Stimulated activated CD4-positive, alpha-beta T cell treated with anti-CD3 and anti-CD28 coated beads, Interleukin-12 subunit alpha, Interleukin-12 subunit beta, amount 100 ng/mL, for 4 hours (primary cell): ENCODE measurements at places on chromosomes 6 and 20.

GRCh38 chr6:75397656-75398465 lies 95.7 kb downstream of the FILIP1 start:
- no peak for DNase-seq

DNA sequence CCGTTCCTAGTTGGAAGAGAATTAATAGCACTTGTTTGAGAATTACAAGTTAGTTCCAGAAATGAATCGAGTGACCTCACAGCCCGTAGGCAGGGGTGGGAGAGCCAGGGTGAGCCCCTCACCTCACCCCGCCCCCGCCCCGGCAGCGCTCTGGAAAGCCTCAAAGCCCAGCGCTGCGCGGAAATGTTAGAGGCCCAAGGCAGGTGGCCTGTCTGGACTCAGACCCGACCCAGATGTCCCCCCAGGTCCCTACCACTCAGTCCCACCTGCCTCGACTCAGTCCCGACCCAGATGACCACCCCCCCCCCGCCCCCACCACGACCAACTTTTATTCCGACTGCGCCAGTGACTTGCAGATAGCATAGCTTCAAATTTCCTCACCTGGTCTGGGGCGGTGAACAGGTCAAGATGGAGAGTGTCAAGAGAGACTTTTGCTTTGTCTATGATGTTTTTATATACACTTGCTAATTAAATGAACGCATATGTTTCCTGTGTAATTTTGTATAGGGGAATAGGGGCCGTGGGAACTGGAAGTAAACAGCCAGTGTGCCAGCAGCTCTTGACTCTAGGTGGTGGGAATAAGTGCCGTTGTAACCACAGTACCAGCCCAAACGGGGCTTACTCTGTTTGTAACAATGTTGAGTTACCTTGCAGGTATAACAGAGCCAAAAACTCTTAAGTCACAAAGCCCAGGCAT lies 1.2 kb upstream of the PXDC1 start:
- DNase-seq = no peak

DNA sequence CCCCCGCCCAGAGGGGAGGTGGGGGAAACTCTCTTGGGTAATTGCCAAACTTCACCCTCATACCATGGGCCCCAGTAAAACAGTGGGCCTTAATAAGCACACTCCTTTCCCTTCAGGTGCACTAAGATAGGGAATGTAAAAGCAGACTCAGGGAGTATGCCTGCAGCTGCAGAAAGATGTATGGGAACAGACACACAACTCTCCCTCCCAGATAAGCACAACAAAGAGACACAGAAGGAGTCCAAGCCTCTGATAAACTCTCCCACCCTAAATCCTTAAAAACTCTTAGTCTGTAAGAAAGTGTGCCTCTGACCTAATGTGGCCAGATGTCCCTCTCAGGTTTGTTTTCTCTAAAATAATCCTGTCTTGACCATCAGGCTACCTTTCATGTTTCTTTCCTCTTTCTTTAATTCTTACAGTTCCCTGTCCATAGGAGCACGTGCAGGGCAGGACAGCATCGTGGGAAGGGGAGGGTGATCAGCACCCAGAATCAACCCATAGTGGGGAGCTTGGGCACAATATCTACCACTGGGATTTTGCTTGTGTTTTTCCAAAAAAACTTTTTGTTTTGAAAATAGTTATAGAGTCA lies 11.3 kb upstream of the CTCFL start:
- DNase-seq = no peak

DNA sequence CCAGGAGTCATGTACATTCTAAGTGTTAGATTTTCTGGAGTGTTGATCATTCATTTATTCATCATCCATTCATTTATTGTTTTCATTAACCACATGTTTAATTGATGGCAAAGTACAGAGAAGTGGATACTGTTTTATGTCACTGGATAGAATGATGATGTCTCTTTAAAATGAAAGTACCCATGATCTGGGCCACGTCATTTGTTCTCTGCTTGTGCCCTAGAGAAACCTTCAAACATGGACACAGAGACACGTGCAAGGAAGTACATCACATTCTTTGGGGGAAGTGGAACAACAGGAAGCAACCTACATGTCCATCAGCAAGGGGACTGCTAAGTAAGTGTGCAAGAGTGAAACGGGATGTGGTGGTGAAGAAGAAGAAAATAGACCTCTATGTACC lies 75.8 kb upstream of the TSHZ2 start:
- DNase-seq = no peak

- no peak for DNase-seq
Measured at GRCh38 chr20:64112691-64113443, 5.5 kb upstream of the NPBWR2 start.

DNA sequence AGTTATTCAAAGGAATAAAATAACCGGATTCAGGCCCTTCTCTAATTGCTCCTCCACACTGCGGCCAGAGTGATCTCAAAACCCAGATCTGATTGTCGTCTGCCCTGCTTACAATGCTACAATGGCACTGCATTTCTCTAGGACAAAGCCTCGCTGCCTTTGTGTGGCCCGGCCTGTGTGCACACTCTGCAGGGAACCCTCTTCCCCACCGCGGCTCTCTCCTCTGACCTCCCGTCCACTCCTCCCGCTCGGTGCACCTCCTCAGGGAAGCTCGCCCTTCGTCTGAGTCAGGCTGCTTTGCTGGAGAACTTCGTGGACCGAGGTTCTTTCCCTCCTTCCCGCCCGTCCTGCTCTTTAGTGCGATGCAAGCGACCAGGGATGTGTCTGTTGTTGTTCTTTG lies 101.6 kb upstream of the SNX9 start:
- no peak for DNase-seq

DNA sequence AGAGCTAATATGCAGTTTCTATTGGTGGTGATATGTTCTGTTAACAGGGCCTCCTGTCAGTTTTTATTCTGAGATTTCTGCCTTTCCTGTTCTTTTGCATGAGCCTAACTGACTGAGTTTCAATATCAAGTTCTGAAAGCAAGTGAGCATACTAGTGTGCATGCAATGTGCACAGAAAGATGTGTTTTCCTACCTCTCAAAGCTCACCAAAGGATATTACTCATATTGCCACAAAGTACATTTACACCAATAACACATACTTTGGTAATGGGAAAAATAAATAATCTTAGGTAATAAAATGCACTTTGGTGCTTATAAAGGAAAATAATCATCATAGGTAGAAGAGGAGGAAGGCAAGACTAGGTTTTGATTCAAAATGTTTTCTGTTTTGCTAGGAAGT lies 195.0 kb downstream of the KHDC1L start:
- DNase-seq = no peak

GRCh38 chr6:11096109-11096508 lies 2.5 kb downstream of the SMIM13 start:
- DNase-seq = no peak

GRCh38 chr20:45153752-45154151 lies 20.9 kb upstream of the PI3 start:
- no peak for DNase-seq

- no peak for DNase-seq
Measured at GRCh38 chr6:143322386-143322785, 128.1 kb downstream of the ADAT2 start.

DNA sequence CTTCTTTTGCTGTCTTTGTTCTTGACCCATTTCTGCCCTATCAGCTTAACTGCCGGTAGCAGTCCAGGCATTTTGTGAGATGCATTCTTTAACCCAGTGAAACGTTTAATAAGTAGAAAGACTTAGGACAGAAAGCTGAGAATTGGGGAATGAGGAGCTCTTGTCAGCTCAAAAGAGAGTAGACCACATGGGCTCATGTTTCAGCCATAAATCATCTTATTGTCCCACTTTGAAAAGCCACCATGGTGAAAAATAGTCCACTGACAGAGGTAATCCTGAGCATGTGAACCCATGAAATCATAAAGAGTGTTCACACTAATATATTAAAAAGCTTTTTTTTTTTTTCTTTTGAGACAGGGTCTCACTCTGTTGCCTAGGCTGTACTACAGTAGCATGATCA lies 16.3 kb downstream of the ORC3 start:
- DNase-seq = no peak

DNA sequence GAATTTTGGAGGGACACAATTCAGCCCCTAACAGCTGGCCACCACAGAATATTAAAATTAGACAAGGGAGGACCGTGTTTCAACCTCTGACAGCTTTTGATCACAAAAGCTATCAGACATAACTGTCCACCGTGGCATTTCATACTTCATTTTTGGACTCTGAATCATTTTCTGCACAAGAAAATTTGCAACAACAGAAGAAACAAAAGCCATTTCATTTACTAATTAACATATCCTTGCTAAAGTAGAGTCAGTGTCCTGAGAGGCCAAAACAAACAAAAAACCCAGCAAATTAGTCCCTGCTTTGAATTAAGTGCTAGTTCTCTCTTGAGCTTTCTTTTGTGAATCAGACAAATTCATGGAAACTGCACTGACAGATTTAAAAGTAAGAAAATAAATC lies 17.6 kb upstream of the COL12A1 start:
- DNase-seq = no peak

DNA sequence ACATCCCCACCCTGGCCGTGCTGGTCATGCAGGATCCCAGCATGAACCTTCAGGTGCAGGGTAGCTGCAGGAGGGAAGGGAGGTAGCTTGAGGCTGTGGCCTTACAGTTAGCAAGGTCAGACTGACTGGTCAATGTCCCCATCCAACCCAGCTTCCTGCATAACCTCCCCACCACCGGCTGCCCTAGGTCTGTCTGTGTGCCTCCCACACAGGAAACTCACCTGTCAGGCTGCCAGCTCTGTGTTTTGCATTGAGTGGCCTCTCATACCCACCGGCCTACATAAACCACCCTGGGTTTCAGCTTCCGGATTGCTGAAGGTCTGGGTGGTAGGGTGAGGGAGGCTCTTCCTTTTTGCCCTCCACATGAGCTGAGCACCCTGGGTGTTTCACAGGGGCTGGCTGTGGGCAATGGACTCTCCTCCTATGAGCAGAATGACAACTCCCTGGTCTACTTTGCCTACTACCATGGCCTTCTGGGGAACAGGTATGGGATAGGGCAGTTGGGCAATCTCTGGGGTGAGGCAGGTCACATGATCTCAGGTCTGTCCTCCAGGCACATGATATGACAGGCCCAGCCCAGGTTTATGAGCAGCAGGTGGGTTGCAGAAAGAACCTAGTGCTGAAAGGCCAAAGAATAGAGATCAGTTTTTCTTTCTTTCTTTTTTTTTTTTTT lies 1.8 kb downstream of the CTSA start:
- no peak for DNase-seq

- no peak for DNase-seq
Measured at GRCh38 chr6:52573295-52573694, 3.6 kb downstream of the TRAM2 start.

DNA sequence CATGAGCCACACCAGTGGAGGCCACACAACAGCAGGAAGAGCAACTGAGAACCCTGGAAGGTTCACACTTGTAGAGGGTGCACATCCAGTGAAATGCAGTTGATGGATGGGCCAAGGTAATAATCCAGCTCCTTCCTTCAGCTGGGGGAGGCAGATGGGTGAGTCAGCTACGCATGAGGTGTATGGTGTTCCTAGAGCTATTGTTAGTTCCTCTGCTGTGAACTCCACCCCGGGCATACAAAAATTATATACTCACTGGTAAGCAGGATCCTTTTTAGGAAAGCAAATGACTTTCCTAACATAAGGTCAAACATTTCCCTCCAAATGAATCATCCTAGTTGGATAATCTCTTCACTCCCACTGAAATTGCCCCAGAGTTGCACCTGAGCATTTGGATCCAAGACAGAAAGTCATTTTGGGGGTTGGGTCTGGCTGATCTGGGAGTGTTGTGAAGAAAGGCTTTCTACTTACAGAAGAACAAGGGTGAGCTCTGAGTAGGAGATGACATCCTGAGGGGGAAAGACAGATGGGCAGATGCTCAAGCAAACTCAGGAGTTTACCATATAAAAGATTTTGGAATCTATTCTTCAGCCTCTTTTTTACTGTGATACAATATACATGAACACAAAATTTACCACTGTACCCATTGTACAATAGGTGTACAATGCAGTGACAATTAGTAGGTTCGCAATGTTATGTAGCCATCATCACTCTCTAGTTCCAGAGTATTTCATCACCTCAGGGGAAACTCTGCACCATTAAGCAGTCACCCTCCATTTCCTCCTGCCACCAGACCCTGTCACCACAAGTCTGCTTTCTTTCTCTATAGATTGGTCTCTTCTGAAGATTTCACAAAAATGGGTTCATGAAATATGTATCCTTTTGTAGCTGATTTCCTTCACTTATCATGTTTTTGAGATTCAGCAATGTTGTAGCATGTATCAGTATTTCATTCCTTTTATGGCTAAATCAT lies 11.1 kb downstream of the HLA-F start:
- DNase-seq = no peak

GRCh38 chr6:12001706-12002435 lies 10.2 kb upstream of the HIVEP1 start:
- DNase-seq = no peak

DNA sequence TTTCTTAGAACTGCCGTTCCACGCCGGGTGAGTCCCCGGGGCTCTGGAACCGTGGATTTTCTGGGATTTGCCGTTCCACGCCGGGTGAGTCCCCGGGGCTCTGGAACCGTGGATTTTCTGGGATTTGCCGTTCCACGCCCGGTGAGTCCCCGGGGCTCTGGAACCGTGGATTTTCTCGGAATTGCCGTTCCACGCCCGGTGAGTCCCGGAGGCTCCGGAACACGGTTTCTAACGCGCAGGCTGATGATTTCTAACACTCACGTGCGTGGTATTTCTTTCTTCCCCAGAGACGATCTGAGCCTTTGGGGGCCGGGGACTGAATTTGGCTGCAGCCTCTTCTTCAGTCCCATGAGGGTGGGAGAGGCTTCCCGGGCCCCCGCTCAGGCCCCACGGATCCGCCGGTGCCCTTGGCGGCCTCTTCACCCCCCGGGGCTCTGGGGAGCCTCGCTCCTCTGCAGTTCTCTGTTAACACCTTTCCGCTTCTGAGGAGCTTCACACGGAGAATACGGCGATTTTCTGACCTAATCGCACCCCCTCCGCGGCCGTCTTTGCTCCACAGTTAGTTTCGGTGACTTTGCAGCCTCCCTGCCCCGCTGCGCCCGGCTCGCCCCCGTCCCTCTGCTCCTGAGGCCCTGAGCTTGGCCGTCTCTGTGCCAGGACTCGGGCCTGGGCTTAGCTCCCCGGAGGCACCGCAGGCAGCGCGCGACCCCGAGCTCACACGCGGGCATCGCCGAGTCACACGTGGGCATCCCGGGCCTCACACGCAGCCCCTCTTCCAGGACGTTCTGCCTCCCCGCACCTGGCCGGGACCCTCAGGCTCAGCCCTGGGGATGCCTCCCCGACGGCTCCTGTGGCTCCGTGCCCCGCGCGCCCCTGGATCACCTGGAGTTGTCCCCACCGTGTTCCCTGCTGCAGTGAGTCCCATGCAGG lies 7.2 kb upstream of the KIF25 start:
- DNase-seq = no peak

- DNase-seq = no peak
Measured at GRCh38 chr6:106629859-106630163, 433 bp downstream of the QRSL1 start.

DNA sequence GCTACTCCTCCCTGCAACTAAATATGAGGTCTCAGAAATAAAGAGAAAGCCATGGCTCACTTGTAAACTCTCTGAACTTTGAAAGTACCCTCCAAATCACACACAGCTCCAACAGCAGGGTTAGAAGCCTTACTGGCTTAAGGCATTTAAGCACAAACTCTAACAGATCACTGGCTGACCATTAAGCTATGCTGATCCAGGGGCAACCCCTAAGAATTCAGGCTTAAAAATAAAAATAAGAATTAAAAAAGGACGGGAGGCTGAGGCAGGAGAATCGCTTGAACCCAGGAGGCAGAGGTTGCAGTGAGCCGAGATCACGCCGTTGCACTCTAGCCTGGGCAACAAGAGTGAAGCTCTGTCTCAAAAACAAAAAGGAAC lies 21.8 kb downstream of the HLA-E start:
- no peak for DNase-seq

- DNase-seq = no peak
Measured at GRCh38 chr6:15516923-15517560, 145.8 kb downstream of the DTNBP1 start.

GRCh38 chr6:23243854-23244253 lies 674.5 kb downstream of the HDGFL1 start:
- no peak for DNase-seq
